OCI-LY7 (cell line): ENCODE measurements at places on chromosomes 12 and 14.

DNA sequence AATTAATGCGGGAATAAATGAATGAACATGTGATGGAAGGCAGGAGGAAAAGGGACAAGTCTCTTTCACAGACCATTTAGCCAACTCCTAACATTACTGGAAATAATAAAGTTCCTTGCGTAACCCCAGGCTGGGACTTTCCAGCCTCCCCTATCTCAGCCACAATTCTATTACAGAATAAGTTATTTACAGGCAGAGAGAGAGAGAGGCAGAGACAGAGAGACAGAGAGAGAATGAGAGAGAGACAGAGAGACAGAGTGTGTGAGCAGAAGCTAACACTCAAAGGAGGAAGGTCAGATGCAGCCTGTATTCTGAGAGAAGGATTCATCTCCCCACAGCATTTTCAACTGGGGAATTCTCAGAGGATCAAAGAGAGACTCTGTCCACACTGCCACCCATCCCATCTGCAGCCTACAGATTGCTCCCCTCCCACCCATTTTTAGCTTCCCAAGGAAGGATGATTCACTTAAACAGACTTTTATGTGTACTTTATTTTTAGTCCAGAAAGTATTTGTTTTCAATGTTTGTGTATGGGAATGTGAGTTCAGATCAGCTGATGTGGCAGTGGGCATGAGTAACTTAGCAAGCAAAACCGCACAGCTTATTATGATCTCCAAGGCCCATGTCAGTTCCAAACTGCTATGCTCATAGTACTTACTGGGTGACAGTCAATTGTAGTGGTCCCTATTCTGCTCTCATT is 165.7 kb downstream of the CAND1 start:
- DNase-seq = no peak

- no peak for DNase-seq
These were observed 65.7 kb upstream of the SOX5 start for GRCh38 chr12:24014915-24015832.

DNA sequence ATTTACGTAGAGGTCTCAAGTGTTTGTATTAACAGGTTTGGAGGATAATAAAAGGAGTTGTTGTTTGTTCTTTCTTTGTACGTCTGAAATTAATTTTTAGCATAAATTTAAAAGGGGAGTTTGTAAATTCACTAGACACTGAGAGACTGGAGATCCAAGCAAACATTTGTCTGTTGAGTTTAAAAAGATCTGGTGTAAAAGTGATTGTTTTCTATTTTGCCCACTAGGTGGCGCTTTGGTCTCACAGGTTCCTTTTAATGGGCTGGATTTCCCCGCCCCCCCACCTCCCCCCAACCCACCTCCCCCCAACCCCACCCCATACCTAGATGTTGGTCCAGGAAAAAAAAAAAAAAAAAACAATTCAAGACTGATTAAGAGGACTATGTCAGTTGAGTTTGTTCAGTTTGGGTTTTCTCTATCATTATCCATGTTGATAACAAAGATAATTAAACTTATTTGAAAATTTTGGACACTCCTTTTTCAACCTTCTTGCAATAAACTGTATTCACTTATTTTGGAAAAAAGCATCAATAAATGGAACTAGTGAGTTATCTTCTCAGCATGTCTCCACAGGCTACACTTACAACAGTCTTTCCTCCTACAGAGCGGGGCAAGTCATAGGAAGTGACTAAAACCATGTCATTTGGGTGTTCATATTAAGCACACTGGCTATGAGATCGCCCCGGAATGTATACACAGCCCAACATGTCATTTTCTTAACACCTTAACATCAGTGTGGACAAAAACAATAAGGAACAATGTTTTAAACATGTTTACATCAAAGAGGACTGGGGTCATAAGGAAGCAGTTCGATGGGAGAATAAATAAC is 841.1 kb downstream of the NRXN3 start:
- peak; percentile 44 for DNase-seq

GRCh38 chr14:75315144-75315543 is 36.5 kb downstream of the FOS start:
- DNase-seq = no peak

- no peak for DNase-seq
These were observed 476.1 kb upstream of the SOX5 start for GRCh38 chr12:24425601-24425970.

GRCh38 chr12:93015871-93016751 is 87.0 kb upstream of the EEA1 start:
- DNase-seq = no peak

- DNase-seq = no peak
These were observed 118.8 kb downstream of the TPH2 start for GRCh38 chr12:72057330-72057914.

- DNase-seq = peak; percentile 43
These were observed 36.8 kb upstream of the G2E3 start for GRCh38 chr14:30521899-30522736.

- DNase-seq = no peak
These were observed 2.7 kb downstream of the CLEC12A start for GRCh38 chr12:9973949-9974348.

DNA sequence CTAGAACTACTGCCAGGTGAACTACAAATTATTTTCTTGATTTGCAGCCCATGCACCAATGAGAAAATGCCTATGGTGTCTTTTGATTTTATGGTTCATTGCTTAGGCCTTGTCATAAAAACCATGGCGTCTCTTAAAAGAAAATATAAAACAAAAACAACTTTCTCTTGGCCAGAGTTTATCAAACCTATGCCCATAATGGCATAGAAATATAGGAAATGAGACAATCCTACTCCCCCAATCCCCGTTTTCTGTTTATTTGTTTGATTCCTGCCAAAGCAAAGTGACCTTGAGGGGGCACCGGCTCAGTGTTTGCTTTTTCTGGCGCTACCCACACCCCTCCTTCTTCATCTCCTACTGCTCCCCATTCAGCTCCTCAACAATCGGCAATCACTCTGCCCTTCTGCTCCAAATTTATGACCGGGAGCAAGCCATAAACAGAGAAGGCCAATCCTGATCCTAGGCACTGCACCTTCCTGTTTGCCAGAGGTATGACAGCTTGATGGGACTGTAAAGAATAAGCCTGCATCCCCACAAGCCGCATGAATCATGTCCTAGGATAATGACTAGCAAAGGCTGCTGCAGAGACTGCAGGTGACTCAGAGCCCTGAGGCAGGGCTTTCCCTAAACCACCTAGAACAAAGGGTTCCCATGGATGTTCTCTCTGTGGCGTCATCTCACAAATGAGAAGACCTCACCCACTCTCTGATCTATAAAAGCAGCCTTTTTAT is 874.9 kb downstream of the NRXN3 start:
- no peak for DNase-seq

- DNase-seq = no peak
These were observed 10.9 kb upstream of the TC2N start for GRCh38 chr14:91878274-91878673.

DNA sequence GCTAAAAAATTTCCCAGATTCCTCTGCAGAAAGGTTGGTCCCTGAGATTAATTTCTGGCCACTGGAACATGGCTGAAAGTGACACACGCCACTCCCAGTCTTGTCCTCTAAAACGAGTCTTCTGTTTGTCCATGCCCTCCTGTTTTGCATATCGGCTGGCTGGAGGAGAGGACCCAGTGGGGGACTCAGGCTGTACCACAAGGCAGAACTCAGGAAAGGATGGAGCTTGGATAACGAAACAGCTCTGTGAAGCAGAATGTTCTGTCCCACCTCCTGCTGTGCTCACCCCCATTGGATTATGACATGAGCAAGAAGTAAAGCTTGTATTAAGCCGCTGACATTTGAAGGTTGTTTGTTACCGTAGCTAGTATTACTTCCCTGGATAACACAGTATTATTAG is 856.2 kb downstream of the BCL11B start:
- no peak for DNase-seq
